ENCODE measurements at places on chromosomes 1 and 21.

DNA sequence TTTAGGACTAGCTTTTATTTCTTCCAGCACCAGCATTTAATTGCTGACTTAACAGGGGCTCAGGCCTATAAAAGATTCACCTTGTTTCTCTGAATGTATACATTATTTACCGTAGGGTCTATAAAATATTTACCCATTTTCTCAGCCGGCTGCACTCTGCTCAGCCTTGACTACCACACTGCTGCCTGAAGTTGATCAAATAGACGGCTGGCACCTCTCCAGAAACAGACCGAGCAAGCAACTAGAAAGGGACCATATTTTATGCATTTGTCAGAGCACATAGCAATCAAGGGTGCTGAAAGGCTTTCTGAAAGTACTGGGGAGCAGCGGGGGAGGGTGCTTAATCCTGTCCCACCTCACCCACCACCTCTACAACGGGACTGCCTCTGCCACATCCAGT, 64.7 kb upstream of the FGGY start:
- DNase-seq = no peak

- no peak for DNase-seq
These were observed 47.3 kb downstream of the DMRTB1 start for GRCh38 chr1:53506355-53507050.

DNA sequence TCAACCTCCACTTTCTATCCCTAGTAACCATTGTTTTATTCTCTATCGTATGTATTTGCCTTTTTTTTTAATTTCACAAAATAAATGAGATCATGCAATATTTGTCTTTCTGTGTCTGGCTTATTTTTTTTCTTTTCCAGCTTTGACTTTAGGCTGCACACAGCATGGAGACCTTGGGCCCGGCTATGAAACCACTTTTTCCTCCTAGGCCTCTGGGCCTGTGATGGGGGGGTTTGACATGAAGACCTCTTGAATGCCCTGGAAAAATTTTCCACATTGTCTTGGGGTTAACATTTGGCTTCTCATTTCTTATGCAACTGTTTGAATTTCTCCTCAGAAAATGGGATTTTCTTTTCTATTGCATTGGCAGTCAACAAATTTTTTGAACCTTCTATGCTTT, 100.2 kb upstream of the BTG3 start:
- DNase-seq = no peak

DNA sequence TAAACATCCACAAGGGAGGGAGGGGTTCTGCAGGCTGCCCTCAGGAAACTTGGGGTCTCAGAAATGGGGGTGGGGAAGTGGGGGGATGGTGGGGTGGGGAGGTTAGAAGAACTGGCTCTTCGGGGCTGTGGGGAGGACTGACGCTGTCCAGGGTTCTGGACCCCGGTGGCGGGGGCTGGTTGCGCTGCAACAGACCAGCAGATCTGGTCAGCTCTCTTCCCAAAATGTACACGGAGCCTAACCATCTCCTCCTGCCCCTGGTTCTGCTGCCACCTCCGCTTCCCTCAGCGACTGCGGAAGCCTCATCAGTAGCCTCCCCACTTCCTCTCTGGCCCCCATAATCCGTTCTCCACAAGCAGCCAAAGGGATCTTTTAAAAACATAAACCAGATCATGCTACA, 29.3 kb upstream of the C1QA start:
- DNase-seq = no peak

DNA sequence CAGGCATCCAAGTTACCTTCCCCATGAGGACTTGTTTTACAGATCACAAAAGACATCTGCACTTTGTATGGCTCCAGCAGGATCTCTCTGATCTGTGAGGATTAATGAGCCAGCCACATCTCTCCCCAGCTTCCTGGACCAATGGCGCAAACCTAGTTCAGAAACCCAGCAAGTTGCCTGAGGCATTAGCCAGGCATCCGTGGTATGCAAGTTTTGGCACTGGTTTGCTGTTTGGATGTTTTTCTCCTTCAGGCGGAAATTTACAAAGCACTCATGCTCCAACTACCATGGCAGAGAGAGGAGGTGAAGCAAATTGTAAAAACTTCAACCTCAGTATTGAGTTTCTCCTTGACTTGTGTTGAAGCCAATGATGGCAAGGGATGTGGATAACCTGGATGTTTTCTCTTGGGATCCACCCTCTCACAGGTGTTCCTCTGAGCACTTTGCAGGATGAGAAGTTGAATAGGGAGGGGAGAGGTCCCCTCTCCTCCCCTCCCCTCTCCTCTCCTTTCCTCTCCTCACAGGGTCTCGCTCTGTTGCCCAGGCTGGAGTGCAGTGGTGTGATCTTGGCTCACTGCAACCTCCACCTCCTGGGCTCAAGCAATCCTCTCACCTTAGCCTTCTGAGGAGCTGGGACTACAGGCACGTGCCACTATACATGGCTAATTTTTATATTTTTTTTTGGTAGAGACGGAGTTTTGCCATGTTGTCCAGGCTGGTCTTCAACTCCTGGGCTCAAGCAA, 25.6 kb upstream of the ENO1 start:
- DNase-seq = no peak

GRCh38 chr1:18013216-18013615, 94.4 kb upstream of the IGSF21 start:
- DNase-seq = no peak

- DNase-seq = no peak
These were observed 14.8 kb upstream of the ADGRB2 start for GRCh38 chr1:31778763-31779488.

- DNase-seq = no peak
These were observed 5.9 kb downstream of the CD48 start for GRCh38 chr1:160705742-160706141.

GRCh38 chr21:35575280-35575915, 484.9 kb downstream of the SETD4 start:
- DNase-seq = no peak

DNA sequence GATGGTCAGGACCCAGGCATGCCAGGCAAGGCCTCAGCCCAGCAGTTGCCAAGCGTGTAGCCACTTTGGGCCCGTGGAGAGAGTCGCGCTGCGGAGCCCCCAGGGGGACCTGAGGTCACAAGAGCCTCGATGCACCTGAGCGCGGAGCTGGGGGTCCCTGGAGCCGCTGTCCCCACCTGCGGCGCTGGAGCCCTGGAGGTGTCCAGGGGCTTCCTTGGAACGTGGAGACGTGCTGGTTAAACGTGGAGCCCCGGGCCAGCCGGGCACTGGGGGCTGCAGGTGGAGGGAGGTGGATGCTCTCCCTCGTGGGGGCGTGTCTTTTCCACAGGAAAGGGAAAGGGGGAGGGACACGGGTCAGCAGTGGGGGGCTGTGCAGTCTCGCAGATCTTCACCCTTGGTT, 3.1 kb downstream of the PLCH2 start:
- no peak for DNase-seq

DNA sequence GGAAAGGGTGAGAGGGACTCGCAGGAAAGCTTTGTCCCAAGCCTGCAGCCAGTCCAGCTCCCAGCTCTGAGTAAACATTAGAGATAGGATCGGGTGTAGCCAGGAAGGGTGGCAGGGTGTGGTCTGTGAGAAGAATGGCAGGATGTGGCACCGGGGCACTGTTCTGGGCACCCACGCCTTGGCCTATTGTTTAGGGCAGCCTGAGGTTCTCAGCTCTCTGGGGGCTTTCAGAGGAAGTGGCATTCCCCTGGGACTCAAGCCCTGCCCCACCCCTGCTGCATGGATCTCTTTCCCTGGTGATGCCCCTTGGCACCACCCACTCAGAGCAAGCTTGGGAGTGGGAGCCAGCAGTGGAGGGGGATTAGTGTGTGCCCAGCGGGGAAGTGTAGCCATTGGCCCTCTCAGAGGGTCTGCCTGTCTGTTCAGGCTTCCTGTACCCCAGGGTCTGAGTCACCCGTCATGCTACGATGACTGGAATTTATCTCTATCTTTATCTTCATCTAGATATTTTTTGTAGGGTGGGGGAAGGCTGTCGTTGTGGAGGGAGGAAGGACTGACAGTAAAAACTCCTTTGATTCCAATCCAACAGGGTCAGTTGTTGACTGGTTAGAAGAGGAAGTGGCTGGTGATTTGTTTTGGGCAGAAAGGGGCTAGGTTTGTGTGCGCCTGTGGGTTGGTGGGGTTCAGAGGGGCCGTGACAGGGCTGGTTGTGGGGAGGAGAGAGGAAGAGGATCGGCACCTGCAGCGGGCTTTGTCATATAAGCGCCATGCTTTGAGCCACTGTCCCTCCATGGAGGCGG, 31.6 kb downstream of the SOX13 start:
- no peak for DNase-seq

GRCh38 chr1:203475012-203475981, at the start of gene PRELP:
TSS of gene PRELP (plus strand) at chr1:203475806. CDS start at chr1:203483185, 7,379 bp downstream.
- no peak for DNase-seq

- DNase-seq = no peak
These were observed 26.9 kb downstream of the SH3BP5L start for GRCh38 chr1:248798791-248799190.

DNA sequence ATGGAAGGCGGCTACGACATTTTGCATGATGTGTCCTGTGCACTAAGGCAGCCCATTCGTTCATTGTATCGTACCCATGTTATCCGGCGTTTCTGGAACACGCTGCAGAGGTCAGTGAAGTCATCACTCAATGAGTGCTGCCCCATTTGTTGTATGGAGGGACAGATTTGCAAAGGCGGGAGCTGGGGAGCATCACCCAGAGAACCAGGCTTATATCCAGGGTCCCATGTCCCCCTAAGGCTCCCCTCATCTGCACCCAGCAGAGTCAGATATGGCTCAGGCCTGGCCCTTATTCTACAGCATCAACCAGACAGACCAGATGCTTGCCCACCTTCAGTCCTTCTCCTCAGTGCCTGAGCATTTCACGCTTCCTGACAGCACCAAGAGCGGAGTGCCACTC, 31.2 kb downstream of the SZT2 start:
- no peak for DNase-seq

DNA sequence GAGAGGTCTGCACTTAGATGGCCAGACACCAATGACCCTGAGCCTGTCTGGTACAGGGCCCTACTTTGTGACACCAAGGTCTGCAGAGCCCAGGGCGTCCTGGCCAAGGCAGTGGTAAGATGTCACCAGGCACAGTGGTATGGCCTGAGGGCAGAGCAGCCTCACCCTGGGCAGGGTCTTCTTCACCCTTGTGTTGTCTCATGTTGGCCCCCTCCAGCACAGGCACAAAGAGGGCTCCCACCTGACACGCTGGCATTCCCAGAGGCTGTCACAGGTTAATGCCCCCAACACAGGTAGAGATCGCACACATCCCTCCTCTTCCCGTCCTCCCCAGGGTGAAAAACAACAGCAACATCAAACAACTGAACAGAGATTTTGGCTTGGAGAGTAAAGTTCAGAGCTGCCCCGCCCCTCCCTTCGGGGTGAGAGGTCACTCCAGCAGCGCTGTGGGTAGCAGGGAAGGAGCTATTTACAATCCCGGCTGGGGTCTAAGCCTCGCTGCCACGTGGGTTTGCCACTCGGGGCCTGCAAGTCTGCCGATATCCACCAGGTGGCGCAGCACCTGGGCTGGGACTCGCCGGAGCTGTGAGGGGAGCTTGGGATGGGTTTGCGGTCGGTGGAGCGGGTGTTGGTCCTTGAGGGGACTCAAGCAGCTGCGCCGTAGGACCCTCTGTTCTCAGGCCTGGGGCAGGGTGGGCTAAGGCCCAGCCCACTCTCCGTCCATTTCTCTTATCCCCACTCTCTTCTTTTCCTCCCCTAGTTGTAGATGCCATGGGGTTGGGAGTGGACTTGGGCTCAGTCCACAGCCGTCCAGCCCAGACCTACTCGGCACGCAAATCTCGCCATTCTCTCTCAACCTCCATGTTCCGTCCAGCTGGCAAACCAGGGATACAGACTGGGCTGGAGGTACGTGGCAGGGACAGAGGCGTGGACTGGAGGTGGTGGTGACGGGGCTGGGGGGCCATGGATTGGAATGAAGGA, 12.7 kb downstream of the EFNA3 start:
- no peak for DNase-seq

- DNase-seq = no peak
These were observed 97.8 kb downstream of the FMN2 start for GRCh38 chr1:240189386-240189989.

GRCh38 chr1:225431081-225431863, 3.4 kb upstream of the LBR start:
- DNase-seq = no peak

DNA sequence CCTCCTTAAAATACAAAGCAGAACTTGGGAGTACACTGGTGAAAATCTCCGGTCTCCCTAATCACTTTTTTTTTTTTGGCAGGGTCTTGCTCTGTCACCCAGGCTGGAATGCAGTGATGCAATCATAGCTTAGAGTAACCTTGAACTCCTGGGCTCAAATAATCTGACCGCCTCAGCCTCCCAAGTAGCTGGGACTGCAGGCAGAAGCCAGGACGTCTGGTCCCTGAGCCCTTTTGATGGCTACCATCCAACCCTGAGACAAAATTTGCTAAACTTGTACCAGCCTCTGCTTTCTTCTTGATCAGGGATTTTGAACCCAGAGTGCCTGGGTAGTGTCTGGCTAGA, 4.1 kb downstream of the L1TD1 start:
- no peak for DNase-seq

DNA sequence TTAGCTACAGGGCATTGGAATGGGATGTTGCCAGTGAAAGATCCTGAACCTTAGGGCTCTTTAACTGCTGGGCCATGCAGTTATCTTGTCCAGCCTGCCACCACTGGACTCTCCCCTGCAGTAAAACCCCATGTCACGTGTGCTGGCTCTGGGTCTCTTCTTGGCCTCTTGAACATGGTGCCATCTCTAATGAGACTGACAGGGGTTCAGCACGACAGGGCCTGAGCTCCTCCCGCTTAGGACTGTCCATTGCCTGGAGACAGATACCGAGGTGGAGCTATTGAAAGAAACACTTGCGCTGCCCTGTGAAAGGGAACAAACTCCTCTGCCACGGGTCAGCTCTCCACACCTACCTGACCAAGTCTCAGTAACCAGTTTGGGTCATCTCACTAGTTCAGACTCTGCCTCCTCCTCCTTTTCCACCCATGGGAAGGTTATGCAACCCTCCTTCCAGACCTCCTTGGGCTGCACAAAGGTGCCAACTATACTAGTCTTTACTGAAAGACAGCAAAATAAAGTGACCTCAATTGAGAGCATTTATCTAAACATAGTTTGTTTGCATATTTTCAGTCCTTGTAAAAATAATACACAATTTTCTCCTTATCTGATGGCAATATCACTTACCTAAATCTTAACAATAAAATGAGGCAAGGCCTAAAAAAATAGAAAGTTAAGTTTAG, 66.0 kb downstream of the GNG12 start:
- no peak for DNase-seq
